ENCODE measurements at places on chromosomes 16 and 17.

DNA sequence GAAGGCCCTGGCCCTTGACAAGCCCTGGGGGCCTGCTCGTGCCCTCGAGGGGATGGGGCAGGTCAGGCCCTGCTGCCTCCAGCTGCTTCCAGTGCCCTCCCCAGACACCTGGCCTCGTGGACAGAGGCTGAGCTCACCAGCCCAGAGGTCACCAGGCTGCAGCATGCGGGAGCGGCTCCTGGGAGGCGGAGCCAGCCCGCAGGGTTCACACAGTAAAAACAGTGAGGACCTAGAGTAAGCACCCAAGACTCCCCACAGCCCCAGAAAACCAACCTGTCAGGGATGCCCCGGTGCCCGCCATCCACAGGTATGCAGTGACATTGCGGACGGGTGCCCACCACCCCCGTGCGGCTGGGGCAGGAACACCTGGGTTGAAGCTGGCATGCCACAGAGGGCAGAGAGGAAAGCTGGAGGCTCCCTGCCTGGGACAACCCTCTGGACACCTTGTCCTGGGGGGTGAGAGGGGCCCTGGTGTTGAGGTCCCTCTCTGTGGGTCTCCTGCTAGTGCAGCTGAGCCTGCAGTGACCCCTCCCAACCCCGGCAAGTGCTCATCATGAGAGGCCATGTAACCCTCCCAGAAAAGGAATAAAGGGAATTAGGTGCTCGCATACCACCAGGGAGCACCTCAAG is 62.1 kb downstream of the LMF1 start:
- DNase-seq = no peak

DNA sequence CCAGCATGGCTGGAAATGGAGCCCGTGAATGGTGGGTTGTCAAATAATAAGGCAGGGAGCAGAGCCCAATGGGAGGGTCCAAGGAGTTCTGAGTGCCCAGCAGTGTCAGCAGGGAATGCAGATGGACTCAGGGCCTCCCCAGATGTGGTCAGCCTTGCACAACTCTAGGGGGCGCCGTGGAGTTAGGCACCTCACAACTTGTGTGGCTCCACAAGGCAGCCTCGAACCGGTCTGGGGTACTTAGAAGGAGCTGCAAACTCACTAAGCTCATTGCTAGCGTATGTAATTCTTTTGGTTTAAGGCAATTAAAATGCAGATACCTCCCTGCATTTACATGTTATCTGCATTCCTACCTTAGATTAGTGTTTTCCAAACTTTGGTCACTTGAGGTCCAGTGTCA is 18.1 kb downstream of the IRF8 start:
- no peak for DNase-seq

- DNase-seq = peak; percentile 15
These were observed at the start of gene DNAH3 for GRCh38 chr16:21150375-21151001. TSS of gene DNAH3 (minus strand) at chr16:21150846. CDS start at chr16:21150319, 527 bp downstream.

- no peak for DNase-seq
These were observed 888.1 kb downstream of the KCNJ2 start for GRCh38 chr17:71057448-71057847.

DNA sequence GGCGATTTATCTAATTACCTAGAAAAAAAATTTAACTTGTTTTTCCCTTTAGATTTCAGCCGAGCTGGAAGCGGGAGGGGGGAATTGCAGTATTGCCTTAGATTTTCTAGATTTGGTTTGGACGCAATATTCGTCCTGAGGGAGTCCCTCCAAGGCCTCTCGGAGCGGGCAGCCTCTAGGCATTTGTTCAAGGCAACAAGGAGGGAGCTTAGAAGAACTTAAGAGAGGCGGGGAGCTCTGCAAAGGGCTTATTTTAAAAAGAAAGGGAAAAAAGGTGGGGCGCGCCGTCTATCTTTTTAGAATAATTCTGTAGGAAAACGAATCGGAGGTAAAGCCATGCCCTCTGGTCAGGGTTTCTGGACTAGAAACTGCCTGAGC is 407 bp upstream of the TMEM94 start:
- no peak for DNase-seq

- DNase-seq = no peak
These were observed 224.5 kb upstream of the CNTNAP4 start for GRCh38 chr16:76052725-76053124.

GRCh38 chr16:3485821-3486505 is 9.3 kb downstream of the C16orf90 start:
- DNase-seq = no peak

- DNase-seq = peak; percentile 17
These were observed 108.1 kb downstream of the SNX11 start for GRCh38 chr17:48215583-48216139.

GRCh38 chr17:72706396-72706981 is 386.0 kb downstream of the SLC39A11 start:
- no peak for DNase-seq

DNA sequence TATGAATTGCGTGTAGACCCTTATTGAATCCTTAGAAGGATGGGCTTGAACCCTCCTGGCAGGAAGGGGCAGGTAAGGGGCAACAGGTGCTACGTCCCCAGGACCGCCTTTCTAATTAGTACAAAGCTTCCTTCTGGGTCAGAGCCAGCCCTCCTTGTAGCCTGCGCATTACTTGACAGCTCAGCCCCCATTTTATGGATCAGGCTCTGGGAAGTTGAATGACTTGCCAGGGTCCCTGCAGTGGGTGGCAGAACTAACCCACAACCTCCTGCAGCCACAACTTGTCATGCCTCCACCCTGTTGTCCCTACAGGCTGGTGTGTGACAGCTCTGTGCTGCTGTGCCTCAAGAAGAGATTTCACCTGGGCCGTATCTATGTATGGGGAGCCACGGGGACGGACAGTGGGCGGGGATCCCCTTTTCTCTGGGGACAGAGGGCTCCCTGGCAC is 2.7 kb downstream of the MYO15B start:
- DNase-seq = no peak

GRCh38 chr16:85928401-85928820 is 29.4 kb downstream of the IRF8 start:
- DNase-seq = peak; percentile 97

DNA sequence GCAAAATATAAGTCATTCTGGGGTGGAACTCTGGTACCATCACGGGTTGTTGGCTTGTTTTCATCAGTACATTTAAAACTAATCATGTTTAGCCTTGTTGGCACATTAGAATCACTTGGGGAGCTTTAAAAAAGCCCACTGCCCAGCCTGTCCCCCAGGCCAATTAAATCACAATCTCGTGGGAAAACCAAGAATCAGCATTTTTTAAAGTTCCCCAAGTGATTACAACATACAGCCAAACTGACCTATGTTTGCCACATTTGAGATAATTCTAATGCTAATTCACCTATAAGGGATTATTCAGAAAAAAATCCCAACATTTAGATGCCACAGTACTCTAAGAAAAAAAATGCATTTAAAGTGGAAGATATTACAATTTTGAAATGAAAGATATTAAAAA is 8.4 kb upstream of the MSI2 start:
- no peak for DNase-seq

- DNase-seq = peak; percentile 26
These were observed 2.6 kb downstream of the STH start for GRCh38 chr17:46001390-46002310.

GRCh38 chr16:56093055-56093454 is 98.2 kb upstream of the GNAO1 start:
- no peak for DNase-seq

DNA sequence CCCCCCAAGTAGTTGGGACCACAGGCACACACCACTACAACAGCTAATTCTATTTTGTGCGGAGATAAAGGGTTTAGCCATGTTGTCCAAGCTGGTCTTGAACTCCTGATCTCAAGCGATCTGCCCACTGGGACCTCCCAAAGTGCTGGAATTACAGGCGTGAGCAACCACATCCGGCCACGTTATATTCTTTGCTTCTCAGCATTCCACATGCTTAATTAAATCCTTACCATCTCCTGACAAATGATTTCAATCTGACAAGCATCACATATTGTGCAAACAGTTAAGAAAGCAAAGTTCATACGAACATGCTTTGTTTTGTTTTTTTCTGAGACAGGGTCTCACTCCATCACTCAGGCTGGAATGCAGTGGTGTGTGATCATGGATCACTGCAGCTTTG is 18.2 kb downstream of the HIGD1B start:
- DNase-seq = no peak

GRCh38 chr17:61353615-61354014 is 46.0 kb upstream of the TBX2 start:
- DNase-seq = no peak

DNA sequence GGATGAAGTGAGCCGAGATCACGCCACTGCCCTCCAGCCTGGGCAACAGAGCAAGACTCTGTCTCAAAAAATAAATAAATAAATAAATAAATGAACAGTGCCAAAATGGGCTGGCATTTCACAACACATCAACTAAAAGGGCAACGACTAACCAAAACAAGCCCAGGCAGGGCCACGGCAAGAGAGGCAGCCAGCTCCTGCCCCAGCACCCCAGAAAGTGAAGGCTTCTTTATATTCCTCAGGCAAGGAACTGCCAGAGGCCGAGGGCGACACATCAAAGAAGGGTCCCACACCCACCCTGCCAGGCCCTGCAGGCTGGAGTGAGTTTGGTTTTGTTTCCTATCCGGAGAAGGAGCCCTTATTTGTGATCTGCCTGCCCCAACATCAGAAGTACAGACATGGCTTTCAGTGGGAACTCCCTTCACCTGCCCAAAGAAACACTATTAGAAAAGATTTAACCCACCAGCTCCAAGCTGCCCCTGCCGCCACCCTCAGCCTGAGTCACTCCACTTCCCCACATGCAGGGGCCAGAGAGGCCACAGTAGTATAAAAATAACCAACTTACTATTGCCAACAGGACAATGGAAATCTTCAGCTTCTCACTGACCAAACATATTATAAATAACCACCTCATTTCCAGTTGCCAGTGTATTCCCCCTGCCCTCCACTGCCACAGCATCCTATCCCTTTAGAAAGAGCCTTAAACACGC is 8.0 kb downstream of the FBXO31 start:
- DNase-seq = no peak

DNA sequence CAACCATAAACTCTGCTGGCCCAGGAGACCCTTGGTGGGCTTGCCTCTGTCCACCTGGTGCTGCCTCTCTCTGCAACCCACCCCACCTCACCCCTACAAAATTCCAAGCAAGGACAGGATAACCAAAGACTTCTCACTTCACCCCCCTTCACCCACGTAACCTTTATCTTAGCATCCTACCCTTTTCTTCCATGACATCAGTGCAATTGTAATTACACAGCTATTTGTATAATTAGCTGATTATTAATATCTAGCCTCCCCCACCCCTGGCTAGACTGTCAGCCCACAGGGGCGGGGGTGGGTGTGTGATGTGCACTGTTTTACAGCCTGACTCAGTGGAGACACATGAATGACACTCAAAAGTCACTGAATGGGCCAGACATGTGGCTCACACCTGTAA is 262.2 kb downstream of the MRTFB start:
- no peak for DNase-seq

DNA sequence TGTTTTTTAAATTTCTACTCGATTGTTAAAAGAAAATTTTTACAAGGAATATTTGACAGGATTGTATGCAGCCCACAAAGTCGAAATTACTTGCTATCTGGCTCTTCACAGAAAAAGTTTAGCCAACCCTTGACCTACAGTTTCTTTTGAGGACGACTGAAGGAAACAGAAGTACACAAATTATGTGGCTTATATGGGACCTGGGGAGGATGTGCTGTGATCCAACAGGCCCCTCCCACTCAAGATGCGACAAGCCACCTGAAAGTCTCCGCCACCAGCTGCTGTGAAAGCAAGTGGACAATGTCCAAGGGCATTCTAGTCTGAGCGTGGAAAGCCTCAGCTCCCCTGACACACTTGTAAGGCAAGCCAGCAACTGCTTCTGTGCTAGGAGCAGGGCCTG is 42.4 kb upstream of the SLC25A19 start:
- DNase-seq = no peak

DNA sequence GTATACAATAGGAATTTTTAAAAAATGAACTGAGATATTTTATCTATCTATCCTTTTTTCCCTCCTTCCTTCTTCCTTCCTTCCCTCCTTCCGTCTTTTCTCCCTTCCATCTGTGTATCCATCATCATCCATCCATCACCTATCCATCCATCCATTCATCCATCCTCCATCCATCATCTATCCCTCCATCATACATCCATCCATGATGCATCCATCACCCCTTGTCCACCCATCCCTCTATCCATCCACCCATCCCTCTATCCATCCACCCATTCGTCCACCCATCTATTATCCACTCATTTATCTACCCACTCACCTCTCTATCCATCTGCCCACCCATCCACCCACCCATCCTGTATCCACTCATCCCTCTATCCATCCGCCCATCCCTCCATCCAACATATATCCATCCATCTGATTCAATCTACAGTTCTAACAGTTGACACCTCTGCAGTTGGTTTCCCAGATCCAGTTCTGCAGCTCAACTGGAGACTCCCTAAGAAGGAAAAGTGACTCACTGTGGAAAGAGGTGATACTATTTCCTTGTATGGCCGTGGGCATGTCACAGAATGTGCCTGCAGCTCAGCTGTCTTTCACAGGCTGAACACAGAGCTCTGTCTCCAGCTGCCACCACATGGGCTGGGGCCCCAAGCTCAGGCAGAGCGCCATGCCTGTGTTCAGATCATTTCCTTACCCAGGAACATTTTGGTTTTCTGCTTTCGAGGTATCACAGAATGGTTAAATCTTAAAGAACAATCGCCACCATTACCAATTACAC is 130.8 kb downstream of the XYLT1 start:
- DNase-seq = no peak

DNA sequence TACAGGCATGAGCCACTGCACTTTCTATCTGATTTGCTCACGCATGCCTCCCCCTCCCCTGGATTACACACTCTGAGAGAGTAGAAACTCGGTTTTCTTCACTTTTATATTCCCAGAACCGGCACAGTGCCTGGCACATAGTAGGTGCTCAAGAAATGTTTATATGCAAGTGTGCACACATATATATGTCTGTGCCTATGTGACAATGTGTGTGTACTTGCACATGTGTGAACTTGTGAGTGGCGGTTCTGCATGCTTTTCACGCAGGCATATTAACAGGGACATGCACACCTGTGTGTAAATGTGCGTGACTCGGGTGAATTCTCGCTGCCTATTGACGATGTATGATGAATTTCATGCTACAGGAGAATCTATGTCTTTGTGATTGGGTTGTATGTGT is 22.1 kb upstream of the IL21R start:
- DNase-seq = no peak

DNA sequence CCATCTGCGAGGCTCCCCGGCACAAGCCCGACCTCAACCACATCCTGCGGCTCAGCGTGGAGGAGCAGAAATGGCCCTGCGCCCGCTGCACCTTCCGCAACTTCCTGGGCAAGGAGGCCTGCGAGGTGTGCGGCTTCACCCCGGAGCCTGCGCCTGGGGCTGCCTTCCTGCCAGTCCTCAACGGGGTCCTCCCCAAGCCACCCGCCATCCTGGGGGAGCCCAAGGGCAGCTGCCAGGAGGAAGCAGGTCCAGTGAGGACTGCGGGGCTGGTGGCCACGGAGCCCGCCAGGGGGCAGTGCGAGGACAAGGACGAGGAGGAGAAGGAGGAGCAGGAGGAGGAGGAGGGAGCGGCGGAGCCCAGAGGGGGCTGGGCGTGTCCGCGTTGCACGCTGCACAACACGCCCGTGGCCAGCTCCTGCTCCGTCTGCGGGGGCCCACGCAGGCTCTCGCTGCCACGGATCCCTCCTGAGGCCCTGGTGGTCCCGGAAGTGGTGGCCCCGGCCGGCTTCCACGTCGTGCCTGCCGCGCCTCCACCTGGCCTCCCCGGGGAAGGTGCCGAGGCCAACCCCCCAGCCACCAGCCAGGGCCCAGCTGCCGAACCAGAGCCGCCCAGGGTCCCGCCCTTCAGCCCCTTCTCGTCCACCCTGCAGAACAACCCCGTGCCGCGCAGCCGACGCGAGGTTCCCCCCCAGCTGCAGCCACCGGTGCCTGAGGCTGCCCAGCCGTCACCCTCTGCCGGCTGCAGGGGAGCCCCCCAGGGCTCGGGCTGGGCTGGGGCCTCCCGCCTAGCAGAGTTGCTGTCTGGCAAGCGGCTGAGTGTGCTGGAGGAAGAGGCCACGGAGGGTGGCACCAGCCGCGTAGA is 13.1 kb upstream of the PRR35 start:
- peak; percentile 70 for DNase-seq

Measured in muscle of leg (tissue), 16 donors.